ENCODE measurements at places on chromosomes 7 and 10.

GRCh38 chr10:129921065-129921670 is 42.9 kb downstream of the EBF3 start:
- no peak for DNase-seq

DNA sequence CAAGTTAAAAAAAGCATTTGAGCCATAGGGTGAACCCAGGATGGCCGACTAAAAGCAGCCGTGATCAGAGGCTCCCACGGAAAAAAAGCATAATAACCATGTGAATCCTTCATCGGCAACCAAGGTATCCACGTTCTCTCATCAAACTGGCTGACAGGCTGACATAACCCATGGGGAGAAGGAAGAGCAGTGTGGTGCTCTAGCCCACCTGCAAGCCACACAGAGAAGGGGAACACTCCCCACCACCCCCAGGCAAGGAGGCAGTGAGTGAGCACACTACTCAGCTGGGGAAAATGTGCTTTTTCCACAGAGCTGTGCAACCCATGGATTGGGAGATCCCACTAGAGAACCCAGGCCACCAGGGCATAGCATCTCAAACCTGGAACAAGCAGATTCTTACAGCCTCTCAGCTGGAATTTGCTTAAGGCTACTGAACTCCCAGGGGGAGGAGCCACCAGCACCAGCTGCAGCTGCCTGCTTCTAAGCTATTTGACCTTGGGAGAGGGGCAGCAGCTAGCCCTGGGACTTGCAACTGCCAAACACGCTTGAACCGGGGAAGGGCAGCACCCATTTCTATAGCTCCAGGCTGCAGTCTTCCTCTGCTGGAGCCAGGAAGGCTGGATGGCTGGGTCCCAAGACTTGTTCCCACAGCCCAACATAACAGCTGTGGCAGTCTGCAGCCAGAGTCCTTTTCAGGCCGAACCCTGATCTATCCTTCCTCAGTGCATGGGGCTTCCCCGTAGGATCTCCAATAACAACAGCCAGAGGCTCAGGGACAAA is 178.2 kb upstream of the NRG3 start:
- DNase-seq, result no peak

DNA sequence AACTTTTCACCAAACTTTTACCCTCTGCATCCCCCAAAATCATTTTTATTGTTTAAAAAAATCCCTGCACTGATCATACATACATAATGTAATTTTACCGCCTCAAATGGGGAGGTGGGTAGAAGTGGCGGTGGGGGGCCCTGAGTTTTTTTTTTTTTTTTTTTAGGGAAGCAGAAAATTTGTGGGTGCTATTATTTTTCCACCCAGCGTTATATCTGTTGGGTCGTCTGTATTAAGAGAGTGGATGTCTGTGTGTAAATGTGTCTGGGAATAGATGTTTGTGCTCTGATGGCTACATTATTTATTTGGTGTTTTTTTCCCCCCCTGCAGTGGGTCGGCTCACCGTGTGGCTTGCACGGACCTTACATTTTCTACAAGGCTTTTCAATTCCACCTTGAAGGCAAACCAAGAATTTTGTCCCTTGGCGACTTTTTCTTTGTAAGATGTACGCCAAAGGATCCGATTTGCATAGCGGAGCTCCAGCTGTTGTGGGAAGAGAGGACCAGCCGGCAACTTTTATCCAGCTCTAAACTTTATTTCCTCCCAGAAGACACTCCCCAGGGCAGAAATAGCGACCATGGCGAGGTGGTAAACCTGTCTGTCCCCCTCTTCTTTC is 438 bp downstream of the ARID5B start:
- DNase-seq, result no peak

- DNase-seq, result no peak
Measured at GRCh38 chr10:30873411-30873810, 158.3 kb downstream of the ZNF438 start.

GRCh38 chr10:11489591-11489990 is 121.9 kb downstream of the USP6NL start:
- DNase-seq, result no peak

DNA sequence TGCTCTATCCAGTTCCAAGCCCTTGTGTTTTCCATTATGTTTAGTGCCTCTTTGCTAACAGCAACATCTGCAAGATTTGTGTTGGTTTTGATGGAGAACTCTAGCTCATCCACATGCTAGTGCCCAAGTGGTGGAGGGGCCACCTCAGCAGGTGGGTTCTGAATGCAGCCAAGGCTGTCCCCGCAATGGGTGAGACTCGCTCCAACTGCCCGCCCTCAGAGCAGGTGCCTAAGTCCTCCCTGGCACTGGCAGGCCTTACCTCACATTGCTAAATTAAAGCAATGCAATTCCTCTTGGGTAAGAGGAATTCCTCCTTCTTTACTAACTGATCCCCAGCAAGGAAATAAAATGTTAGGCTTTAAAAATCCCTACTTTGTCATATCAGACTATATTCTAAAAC is 146.8 kb downstream of the ADCY1 start:
- DNase-seq, result no peak

GRCh38 chr10:123860209-123860608 is 31.4 kb downstream of the CPXM2 start:
- no peak for DNase-seq

DNA sequence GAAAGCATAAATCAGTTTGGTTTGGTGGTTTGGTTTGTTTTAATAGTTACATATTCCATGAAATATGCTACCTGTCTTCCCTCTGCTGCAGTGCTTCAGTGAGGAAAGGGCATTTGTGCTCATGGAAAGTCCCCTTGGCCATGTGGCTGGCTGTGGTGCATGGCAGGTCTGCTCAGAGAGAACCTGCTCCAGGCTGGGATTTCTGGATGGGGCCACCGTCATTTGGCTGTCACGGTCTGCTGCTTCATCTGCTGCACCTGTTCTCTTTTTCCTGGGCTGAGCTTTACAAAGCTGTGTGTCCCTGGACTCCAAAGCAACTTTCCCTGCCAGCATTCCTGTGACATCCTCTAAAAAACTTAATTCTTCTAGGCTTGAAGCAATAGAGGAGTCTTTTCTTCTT is 8.9 kb downstream of the CDK14 start:
- DNase-seq, result no peak

DNA sequence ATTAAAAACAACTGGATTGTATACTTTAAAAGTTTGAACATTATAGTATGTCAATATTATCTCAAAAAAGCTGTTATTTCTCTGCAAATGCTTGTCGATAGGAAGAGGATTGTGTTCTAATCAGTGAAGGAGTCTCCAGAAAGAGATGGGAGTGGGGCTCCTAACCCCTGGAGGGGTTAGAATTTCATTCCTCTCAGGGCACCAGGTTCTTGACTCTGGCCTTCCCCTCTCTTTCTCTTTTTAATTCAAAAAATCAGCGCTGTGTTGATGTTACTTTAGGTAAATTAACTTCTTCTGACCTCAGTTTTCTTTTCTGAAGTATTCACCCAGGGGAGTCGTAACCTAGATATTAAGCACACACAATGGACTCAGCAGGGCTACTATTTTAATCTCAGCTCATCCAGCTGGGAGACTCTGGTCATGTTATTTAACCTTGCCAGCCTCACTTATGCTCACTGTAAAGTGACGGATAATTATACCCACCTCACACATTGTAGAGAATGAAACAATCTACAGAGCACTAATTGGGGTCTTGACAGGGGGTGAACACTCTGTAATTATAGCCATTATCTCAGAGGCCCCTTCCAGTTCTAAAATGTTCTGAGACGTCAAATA is 59.4 kb downstream of the GCC1 start:
- no peak for DNase-seq

- no peak for DNase-seq
Measured at GRCh38 chr10:133173860-133174640, 14.0 kb downstream of the KNDC1 start.

GRCh38 chr10:96488161-96488935 is 25.4 kb downstream of the TLL2 start:
- no peak for DNase-seq

GRCh38 chr7:26378016-26378415 is 86.4 kb downstream of the SNX10 start:
- no peak for DNase-seq

- no peak for DNase-seq
Measured at GRCh38 chr7:14899030-14899429, 3.5 kb downstream of the DGKB start.

GRCh38 chr7:14380881-14381280 is 391.4 kb upstream of the ETV1 start:
- no peak for DNase-seq

DNA sequence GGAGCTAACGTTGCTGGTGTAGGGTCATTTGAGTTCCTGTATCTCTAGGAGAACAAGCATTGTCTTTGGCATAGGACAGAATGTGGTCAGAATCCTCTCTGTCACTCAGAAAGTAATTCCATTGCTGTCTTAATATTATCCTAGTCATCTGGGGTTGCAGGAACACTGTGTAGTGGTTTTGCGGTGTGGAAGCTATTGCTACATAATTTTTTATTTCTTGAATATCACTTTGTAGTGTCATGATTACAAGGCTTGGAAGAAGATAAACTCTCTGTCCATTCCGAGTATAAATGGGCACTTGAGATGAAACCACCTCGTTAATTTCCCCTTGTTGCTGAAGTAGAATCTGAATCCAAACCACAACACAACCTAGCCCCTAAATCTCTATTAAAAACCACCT is 919.2 kb downstream of the LRMDA start:
- DNase-seq, result no peak

- no peak for DNase-seq
Measured at GRCh38 chr7:135853499-135853898, 104.9 kb upstream of the FAM180A start.

DNA sequence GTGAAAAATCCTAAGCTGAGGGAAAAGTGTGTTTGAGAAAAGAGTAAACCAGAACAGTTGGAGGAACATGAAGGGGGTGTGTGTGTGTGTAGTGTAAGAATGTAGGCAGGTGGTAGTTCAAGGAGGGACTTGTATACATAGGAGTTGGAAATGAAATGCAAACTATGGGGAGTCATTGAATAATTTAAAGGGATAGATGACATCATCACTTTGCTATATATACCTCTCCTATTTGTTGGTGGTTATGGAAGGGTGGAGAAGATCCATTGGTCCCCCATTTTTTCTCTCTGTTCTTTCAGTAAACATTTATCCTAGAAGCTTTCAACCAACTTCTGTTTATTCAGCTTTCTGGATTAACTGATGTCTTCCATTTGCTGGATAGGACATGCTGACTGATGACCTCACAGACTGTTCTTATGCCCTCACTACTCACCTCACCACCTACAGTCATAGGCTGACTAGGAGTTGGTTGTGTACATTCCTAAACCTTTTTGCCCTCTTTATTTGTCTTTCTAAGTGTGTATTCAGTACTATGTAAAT is 20.8 kb downstream of the PPP1R9A start:
- DNase-seq, result no peak

GRCh38 chr10:31693491-31693890 is 235.1 kb downstream of the ARHGAP12 start:
- no peak for DNase-seq

DNA sequence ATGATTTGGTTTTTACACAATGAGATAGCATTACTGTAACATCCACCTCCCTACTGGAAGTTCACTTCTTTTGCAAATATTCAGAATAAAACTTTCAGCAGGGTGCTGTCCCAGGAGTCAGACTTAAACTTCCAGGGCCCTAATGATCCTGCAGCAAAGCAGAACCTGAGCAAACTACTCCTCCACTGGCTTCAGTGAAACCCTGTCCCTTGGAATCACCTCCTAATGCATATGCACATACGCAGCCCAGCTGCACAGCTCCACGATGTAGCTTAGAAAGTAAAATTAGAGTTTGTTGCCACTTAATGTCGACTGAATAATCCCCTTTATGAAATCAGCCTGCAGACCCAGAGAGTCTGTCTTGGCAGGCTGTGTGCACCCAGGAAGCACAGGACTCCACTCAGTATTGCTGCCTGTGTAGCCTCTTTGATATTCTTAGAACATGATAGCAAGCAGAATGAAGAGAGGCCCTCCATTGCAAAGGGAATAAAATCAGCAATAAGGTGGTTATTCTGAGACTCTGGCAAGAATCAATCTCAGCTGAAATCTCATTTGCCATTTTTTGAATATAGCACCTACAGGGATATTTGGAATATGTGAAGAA is 1.6 kb downstream of the NPSR1 start:
- DNase-seq, result no peak

- DNase-seq, result no peak
Measured at GRCh38 chr7:26989897-26990670, 105.7 kb downstream of the HOXA1 start.

DNA sequence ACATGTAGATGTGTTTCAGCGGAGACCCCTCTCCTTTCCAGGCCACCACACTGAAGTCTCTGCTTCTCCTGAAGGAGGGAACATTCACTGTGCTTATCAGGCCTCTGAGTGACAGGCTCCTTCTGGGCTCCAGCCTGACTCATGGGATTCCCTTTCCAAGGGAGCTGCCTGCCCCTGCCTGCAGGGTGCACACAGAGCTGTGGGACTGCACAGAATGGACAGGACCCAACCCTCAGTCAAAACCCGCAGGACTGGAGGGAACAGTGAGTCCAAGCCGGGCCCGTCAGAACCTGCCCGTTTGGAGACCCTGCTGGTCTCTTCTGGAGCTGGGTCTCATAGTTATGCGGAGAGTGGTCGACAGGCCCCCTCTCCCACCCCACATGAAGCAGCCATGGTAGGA is 32.6 kb downstream of the PLAC9 start:
- DNase-seq, result no peak

DNA sequence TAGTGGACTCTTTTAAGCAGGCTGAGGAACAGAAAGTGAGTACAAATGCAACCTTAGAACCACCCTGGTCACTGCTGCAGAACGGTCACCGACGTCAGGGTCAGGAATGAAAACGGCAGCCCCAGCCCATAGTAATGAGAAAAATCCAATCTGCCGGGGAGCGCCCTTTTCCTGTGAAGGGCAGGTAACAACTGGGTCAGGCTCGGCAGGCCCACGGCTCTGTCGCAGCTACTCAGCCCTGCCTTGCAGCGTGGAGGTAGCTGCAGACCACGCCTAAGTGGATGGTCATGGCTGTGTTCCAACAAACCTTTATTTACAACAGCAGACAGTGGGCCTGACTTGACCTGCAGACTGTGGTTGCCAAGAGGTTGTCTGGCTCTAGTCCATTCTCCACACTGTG is 563.2 kb downstream of the DNAJB6 start:
- DNase-seq, result no peak

DNA sequence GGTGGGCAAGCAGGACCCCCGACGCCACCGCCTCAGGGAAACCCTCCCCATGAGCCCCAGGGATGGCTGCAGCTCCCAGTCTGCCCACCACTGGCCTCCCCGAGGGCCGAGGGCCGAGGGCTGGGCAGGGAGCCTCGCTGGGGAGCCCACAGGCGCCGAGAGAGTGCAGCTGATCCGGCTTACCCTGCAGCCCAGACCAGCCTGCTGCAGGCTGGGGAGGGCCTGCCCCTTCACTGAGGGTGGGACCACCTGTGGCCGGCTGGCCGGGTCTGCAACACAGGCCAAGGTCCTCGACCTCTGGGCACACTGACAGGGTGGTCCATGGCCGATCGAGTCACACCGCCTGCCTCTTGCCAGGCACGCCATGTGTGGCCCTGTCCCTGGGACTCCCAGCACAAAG is 27.3 kb upstream of the ADGRA1 start:
- DNase-seq, result no peak

DNA sequence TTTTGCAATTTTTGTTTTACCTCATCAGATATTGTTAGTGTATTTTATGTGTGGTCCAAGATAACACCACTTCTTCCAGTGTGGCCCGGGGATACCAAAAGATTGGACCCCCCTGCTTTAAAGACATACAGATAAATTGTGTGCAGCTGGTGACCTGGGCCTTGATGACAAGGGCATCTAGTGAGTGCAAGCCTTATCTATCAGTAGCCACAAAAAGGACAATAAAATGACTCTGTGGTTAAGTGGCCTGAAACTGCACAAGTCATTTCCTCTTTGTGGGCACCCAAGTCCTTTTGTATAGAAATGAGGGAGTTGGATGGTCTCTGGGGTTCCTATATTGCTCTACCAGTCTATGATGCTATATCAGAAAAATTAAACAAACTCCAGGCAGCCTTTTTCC is 98.1 kb downstream of the PARD3 start:
- DNase-seq, result no peak
